Activated T-cell treated with anti-CD3 and anti-CD28 coated beads for 1 hour (primary cell): ENCODE measurements at places on chromosomes 16 and 17.

DNA sequence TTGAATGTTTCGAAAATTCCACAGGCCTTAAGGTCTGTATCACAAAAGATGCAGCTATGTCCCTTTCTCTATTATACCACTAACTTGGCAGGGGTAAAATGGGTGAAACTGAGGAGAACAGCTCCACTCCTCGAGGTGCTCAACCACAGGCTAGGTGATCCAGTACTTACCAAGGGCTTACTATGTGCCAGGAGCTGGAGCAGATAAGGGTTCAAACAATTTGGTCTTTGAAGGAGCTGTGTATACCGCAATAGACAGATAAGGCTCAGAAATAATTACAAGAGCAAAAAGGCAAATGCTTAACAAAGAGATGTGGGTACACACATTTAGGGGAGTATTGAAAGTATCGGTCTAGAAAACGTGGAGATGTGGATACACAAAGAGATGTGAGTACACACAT lies 1.5 kb downstream of the XPO6 start:
- no peak for DNase-seq

GRCh38 chr16:57759541-57760356 lies 24.2 kb downstream of the KATNB1 start:
- no peak for DNase-seq

- DNase-seq = peak; percentile 34
Observed at GRCh38 chr17:82775001-82775823, 23.3 kb downstream of the TBCD start.

GRCh38 chr16:68792465-68793324 lies 50.6 kb upstream of the TANGO6 start:
- no peak for DNase-seq

DNA sequence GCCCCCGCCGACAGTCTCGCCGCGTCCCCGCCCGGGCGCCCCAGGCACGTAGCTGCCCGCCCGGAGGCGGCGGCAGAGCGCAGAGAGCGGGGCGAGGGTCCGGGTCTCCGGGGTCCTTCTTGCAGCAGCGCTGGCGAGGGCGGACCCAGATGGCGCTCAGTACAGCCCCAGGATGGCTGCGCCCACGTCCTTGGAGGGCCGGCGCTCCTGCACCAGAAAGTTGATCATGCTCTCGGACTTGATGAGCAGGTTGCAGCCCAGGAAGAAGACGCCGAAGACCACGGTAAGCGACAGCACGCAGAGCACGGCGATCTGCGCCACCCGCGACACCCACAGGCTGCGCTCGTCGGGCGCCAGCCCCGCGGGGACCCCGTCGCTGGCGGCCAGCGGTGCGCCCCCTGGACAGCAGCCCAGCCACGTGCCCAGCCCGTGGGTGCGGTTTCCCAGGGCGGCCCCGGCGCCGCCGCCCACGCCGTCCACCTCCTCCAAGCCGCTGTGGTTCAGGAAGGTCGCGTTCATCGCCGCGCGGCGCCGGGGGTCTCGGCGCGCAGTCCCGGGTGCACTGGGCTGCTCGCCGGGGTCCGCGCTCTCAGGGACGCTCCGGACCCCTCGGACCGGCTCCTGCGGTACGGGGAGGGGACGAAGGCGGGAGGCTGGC lies 435 bp downstream of the RPRML start:
- DNase-seq = no peak

- no peak for DNase-seq
Observed at GRCh38 chr16:84354306-84354705, 14.0 kb upstream of the ATP2C2 start.
